ENCODE measurements at places on chromosomes 11 and 22.

DNA sequence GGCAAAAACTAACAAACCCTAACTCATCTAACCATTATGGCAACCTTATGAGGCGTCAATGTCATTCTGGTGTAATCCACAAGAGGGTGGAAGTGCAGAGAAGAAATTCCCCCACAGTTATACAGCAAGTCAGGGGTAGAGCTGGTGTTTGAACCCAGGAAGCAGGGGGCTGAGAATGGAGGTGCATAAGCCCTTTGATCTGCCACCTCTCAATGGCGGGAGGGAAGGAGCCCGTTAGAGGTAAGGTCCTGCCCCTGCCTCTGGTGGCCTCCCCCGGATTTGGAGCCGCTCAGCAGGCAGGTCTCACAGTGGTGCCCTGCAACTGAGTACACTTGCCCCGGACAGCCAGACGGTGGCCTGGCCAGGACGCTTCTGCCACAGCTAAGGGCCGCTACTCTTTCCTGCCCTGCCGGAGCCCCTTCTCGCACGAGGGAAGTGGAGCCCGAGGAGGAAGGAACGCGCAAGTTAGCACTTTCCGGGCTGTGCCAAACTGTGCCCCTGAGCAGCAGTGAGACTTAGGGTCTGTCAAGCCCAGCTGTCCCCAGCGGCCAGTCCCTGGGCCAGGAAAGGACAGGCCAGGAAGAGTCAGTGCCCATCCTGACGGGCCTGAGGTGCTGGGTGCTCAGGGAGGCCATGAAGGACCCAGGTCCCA, 1.1 kb downstream of the FXYD2 start:
- DNase-seq = no peak

GRCh38 chr11:8070417-8071115, 10.4 kb upstream of the TUB start:
- no peak for DNase-seq

DNA sequence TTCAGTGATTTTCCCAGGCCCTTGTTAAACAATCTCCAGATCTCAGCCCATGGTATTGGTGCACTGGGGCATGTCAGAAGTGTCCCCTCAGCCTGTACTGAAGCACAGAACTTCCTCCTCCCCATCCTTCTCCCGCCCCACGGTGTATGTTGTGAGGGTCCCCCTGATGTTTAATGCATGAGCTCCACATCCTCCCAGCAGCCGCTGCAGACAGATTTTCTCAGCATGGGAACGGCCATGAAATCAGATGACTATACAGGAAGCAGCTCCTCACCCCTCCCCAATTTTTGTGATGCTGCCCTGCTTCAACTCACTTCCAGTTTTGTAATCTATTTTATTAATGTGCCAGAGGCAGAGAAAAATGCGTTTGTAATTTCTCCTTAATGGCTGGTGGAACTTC, 406.0 kb downstream of the MIAT start:
- no peak for DNase-seq

DNA sequence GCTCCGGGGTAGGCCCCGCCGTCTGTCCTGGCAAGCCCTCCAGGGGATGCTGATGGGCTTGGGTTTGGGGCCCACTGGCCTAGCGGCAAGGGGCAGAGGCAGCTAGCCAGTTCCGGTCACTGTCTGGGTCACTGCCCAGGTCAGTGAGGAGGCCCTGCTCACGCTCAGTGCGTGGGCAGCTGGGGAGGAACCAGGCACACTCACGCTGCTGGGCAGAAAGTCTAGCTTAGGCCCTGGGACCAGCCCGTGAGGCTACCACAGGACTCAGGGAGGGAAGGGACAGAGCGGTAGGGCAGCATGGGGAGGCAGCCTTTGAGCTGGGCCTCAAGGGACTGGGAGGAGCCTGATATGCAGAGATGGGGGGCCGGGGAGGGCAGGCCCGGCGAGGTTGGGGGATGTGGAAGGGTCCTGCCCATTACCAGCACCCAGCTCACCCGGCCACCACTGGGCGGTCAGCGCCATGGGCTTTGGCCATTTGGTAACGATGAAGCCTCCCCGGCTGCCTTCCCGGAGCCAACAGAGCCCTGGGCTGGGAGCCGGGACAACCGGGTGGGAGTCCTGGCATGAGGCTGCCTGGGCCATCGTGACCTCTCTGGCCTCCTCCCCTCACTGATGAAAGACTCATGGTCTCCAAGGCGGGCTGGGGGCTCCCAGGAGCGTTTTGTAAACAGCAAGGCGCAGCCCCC, 14.2 kb downstream of the SHISAL1 start:
- no peak for DNase-seq

DNA sequence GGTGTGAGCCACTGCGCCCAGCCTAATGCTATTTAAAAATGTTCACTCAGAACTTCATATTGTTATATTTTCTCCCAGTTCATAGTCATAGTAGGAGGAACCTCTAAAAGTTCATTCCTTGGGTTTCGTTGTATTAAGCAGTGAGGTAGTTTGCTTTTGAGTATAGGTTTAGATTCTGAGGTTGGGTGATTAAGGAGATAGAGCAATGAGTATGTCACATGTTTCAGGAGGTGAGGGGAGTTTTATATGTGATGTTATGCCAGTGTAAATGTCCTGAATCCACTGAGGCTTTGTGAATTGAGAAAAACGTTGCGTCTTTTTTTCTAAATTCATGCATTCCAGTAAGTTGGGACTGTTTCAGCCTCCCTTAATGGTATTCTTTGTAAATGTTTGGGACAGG, 4.2 kb downstream of the UBE2L3 start:
- DNase-seq = no peak

DNA sequence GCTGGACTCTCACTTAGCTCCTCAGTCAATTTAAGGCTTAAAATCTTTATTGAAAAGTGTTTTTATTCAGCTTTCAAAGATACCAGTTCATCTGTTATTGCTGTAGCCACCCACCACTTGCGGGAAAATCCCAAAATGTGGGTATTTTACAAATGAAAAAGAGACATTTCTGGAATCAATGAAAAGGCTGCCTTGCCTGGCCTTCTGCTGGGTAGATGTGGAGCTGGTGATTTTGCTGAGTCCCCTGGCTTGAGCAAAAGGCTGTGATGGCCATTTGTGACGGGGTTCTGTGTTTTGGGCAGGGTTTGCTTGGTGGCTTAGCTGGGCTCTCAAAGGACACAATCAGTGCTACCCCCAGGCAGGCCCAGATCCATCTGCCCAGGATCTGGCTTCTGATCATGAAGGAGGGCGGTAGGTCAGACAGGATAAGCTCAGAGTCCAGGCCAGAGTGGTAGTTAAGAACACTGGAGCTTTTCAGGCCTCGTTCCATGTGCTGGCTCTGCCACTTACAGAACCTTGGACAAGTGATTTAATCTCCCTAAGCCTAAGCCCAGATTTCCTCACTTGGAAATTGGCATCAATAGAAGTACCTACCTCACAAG, 36.1 kb downstream of the UBASH3B start:
- no peak for DNase-seq

GRCh38 chr22:33726294-33726734, 194.0 kb downstream of the LARGE1 start:
- no peak for DNase-seq

GRCh38 chr11:79088967-79089366, 351.9 kb downstream of the TENM4 start:
- DNase-seq = no peak

DNA sequence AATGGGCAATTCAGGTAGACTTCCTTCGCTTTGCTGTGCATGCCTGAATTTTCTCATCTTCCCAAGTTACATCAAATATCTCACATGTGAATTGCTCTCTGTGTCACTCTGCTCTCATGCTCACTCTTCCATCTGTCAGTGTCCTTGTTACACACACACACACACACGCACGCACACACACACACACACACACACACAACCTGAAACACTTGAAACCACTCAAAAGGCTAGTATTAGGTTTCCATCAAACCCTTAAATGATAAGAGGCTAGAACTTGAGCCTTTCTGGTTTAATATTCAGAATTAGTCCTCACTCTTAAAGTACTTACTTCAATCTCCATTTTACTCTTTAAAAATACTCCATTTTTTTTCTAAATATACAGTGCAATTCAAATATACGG, 282.4 kb downstream of the C11orf87 start:
- no peak for DNase-seq

DNA sequence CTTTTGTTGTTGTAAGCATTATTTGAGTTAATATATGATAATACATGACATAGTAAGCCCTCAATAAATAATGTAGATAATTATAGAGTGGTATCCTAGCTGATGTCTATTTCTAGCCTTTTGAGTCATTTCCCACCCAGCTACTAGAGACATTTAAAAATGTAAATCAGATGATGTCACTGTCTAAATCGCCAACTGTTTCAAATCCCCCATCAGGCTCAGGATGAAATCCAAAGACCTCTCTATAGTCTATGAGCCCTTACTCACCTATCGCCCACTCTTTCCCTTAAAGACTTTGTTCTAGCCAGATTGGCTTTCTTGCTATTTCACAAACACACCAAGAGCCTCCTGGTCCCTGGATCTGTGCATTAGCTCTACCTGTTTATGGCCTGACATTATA, 135.4 kb upstream of the PLET1 start:
- no peak for DNase-seq

DNA sequence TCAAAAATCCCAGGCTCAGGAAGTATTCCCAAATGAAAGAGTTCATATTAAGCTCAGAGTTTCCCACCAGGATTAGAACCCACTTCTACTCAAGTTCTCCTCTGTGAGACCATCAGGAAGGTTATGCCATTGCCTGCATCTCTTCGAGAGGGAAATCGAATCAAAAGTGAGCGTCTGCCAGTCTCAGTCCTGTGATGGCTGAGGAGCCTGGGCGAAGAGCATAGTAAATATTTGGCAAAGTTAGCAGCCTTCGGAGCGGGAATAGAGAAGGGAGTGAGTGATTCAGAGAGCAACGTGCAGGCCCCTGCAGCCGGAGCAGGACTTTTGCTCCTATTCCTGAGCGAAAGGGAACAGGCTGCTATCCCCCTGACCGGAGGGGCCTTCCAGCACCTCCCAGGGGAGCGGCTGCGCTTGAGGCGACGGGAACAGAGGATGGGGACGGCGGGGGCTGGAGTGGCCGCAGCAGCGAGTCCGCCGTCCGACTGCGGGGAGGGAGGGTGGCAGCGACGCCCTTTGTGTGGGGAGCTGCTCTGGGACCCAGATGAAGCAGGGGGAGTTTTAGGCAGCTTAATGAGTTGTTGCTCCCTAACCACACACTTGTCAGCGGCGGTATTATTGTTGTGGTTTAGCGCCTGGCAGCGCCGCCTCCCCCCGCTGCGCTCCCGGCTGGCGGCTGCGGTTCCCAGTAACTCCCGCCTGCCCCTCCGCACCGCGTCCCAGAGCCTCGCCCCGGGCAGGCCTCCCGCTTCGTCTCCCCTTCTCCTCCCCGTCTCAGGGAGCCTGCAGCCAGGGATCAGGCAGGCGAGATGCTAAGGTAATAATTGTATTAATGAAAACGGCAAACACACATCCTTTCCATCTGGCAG, 21.7 kb upstream of the NRGN start:
- no peak for DNase-seq

GRCh38 chr11:7577291-7578190, 63.7 kb downstream of the PPFIBP2 start:
- DNase-seq = no peak

DNA sequence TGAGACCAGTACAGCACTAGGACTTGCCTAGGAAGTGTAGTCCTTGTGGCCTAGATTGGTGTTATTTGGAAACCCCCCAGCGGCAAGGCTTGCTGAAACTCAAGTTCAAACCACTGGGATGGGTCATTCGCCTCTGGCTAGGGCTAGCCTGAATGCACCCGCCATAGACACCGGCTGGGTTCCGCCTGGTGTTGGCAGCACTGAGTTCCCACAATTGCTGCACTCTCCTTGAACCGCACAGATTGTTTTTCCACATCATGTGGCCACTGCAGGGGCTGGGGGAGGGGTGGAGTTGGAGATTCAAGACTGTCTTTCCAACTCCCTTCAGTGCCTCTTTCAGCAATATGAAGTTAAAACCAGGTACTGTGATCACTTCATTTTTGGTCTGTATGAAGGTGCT, 43.1 kb downstream of the CCDC73 start:
- DNase-seq = no peak

- no peak for DNase-seq
Measured at GRCh38 chr22:46012182-46012880, 35.4 kb upstream of the WNT7B start.

DNA sequence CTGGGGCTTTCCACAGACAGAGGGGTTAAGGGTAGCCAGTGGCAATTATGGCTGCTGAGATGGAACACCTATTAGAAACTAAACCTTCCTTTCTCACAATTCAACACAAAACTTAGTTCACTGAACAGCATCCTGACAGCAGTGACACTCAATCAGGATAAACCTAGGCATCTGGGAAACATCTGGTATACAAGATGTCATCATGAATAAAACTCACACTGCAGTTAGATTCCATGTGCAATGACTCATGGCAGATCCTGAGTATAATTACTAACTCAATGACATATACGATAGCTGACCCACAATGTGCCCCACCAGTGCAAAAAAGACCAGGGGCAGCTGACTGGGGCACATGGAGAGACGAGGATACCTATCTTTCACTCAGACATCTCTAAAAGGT, 17.7 kb downstream of the RBFOX2 start:
- no peak for DNase-seq

DNA sequence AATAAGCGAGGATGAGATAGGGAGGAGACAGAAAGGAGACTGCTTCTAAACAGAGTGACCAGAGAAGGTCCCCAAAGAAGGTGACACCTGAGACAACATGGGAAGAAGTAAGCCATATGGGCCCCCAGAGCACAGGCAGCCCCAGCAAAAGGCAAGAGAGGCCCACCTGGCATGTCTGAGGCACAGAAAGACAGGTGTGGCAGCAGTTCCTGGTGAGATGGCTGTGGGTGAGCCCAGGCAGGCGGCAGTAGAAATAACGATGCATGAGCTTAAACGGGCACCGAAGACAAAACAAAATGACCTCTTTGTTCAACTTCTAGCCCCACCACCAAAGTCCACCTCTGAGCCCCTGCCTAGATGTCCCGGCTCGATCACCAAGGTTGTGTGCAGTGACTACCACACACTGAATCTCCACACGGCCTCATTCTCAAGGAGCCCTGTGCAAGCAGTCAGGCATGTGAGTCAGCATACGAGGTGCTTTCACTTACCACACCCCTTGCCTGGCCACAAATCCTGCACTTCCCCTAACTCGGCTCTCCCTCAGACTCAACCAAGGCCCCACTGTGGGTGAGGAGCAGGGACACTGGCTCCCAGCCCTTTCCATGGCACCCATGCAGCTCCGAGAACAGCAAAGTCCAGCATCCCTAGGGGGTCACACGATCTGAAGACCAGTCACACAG, 77.6 kb downstream of the PACSIN2 start:
- no peak for DNase-seq

DNA sequence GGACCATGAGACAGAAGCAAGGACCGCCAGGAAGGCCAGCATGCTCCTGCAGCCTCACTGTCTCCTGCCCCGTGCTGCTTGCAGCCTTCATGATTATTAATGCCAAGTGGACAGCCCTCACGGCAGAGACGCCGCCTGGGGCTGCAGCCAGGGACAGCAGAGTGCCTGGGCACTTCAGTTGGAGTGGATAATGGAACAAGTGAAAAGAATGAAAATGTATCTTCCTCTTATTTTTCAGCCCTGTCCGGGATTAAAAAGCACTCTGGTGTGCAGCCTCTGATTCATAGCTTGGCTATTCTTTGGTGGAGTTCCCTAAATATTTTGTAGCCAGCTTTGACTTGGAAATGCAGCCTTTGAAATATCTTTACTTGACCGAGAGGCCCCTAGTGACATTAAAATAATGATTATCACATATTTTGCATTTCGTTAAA, 1404.2 kb downstream of the BRD1 start:
- no peak for DNase-seq

GRCh38 chr11:101435408-101435973, 148.3 kb downstream of the TRPC6 start:
- DNase-seq = no peak

Data from stimulated activated CD8-positive, alpha-beta memory T cell treated with anti-CD3 and anti-CD28 coated beads, Interleukin-4, amount 100 ng/mL, for 4 hours (primary cell).